ENCODE measurements at places on chromosomes 7 and 10.

DNA sequence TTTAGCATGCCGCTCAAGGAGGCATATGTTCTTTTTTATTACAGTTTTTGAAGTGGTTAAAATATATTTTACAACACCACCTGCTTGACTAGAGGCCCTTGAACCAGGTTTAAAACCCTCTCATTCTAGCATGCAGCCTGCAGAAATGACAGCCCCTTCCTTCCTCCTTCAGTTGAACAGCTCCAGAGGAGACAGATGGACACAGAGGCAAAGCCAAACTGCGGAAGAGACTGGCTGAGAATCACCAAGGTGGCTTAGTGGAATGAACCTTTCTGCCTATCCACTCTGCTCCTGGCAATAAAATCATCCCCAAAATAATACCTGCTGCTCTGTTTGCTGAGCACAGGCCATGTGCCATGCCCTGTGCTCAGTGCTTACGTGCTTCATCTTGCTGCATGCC is 23.9 kb upstream of the PLPP4 start:
- DNase-seq, result no peak

GRCh38 chr10:45418849-45419675 is 45.0 kb downstream of the ALOX5 start:
- peak; percentile 81 for DNase-seq

DNA sequence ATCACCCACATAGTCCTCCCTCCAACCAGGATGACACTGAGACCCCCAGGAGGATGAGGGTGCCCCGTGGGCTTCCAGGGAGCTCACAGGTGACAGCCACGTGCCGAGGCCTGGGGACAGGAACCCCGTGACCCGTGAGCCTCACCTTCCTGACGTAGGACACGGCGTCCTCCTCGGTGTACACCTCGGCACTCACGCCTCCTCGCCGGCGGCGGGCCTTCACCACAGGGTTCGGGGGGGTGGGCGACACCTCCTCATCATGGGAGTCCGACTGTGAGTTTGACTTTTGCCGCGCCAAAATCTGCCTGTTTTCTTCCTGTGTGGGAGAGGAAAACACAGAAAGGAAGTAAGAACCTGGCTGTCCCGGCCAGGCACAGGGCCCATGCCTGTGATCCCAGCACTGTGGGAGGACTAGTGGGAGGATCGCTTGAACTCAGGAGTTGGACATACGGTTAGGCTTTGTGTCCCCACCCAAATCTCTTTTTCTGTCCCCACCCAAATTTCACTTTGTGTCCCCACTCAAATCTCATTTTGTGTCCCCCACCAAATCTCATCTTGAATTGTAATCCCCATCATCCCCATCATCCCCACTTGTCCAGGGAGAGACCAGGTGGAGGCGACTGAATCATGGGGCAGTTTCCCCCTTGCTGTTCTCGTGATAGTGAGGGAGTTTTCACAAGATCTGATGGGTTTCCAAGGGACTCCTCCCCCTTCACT is 45.9 kb upstream of the DNAAF5 start:
- DNase-seq, result no peak

DNA sequence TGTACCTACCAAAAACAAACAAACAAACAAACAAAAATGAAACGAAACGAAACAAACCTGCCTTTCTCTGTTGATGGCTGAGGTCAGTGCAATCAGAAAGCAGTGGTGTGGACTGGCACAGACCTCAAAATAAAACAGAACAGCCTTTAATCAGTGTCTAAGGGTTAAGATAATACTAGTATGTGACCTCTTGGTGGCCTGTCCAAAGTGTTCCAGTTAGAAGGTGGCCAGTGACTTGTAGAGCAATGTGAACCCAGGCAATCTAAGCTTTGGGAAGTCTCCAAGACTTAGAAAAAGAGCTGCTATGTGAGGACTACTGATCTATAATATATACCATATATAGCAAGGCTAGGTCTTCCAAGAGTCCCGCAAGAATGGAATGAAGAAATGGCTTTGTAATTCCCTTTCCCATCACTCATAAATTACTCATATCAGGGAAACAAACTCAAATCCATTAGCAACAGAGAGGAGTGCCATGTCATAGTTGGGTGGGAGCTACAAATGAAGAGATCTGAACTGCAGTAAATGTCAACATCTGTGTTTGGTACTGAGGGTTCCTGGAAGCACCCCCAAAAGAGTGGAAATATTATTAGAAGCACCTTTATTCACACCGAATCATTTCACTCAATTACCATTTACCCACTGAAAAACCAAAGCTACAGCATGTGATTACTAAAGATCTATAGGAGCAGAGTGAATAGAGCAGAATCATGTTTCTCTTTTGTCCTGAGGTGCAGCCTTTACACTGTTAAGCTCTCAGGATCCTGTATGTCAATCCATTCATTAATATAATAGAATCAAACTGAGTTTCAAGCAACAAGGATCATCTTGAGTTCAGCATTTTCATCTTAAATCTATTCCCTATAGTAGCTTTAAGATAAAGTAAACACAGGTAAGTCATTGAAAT is 28.0 kb downstream of the ABLIM1 start:
- DNase-seq, result no peak

GRCh38 chr7:1170741-1171501 is 10.9 kb upstream of the ZFAND2A start:
- DNase-seq, result no peak

GRCh38 chr10:115065801-115066200 is 27.4 kb upstream of the ATRNL1 start:
- DNase-seq, result no peak

- DNase-seq, result no peak
These were observed 600.0 kb downstream of the PHTF2 start for GRCh38 chr7:78398576-78398975.

Data from T-helper 1 cell (primary cell).